ENCODE measurements at places on chromosomes 11 and 22.

DNA sequence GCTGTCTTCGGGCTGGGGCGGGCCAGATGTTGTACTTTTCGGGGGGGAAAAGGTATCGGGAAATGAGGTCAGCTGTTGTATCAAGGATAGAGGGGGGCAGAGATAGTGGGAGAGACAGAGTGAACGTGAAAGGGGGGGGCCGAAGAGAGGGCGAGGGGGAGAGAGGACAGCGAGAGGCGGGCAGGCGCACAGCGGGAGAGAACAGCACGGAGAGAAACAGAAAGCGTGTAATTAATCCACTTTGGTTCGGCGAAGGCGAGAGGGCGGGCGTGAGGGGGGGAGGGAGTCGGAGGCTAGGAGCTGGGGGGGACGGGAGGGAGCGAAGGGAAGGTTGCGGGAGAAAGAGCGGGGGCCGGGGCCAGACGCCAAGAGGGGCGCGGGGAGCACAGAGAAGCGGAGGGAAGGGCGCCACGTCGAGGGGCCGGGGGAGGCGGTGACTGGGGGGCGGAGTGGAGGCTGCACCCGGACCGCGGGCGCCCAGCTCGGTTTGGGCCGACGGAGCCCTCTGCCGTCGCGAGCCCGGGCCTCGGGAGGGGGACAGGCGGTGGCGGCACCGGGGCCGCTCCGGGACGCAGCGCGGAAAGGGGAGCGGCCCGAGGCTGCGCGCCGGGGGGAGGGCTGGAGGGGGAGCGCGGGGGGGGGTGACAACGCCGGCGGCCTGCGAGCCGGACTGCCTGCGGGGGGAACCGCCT, 612 bp downstream of the IGF2 start:
- DNase-seq: no peak

DNA sequence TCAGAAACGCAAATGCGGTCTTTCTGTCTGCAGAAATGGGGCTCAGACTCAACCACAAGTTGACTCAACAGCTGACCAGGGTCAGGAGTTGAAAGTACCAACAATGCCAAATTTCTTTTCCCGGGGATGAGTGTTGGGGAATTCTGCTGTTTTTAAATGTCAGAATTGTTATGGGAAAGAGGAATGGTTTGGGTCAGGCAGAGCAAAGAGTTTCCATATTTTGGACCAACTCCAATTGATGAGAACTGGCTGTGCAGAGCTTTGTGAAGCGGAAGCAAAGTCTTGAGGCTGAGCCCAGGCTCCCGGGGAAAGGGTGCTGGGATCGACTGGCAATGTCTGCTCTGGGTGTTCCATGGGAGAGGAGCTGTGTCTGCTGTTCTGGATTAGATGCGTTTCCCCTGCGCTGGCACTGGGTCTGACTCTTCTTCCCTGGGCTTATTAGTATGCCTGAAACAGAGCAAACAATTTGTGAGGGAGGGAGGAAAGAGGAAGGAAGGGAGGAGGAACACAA, 36.2 kb downstream of the TXN2 start:
- no peak for DNase-seq

GRCh38 chr11:1226986-1227550, 4.2 kb downstream of the MUC5B start:
- DNase-seq: no peak

- DNase-seq: no peak
Observed at GRCh38 chr11:31714840-31715239, 96.3 kb downstream of the PAX6 start.

DNA sequence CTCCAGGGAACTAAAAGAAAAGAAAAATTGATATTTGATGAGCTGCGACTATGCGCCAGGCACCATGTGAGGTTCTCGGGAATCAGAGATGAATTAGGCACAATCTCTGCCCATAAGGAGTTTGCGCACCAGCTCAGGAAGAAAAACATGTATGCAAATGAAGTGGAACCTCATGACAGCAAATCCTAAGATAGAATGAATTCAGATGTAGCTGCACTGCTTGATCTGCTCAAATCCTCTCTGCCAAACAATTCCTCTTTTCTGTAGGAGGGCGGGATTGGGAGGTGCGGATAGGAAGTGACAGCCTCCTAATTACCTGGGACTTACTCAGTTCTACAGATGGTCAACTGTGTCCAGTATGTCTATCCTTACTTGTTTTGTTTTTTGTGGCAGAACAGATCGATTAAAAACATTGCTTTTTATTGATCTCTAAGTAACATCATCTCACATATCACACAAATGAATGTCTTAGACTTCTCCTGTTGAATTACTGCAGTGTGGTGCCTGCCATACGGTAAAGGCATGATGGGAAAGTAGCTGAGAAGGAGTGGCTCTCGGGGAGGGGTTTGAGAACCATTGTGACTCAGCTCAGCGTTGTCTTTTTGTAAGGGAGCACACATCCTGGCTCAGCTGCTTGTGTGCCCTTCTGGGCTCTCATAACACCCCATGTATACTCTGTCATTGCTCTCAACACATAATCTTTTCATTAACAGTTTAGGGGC, 13.9 kb downstream of the CRTAM start:
- no peak for DNase-seq

GRCh38 chr11:64276653-64277431, 7.6 kb downstream of the BAD start:
- DNase-seq: peak; percentile 75

- no peak for DNase-seq
Observed at GRCh38 chr11:96203567-96204365, 139.2 kb downstream of the MAML2 start.

DNA sequence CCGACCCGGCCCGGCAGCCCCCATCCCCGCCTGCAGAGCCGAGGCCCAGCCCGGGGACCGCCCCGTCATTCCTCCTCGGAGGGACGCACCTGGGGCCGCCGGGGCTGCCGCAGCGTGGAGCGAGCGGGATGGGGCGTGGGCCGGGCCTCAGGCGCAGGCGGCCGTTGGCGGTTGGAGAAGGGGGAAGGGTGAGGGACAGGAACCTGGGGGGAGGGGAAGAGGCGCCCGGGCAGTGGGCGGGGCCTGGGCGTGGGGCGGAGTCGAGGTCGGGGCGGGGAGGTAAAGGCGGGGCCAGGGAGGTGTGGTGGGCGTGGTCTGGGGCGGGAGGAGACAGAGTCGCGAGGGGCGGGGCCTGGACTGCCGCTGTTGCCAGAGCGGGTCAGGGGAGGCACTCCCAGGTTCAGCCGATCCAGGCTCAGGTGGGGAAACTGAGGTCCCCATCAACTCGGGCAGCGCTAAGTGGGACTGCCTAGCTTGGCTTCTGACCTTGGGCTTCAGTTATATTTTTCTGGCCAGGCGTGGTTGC, at the start of gene TESMIN:
TESMIN (minus strand) TSS at position 190 of the 526 bp plus-strand sequence. CDS start 860 bp downstream, outside the sequence.
- peak; percentile 95 for DNase-seq

DNA sequence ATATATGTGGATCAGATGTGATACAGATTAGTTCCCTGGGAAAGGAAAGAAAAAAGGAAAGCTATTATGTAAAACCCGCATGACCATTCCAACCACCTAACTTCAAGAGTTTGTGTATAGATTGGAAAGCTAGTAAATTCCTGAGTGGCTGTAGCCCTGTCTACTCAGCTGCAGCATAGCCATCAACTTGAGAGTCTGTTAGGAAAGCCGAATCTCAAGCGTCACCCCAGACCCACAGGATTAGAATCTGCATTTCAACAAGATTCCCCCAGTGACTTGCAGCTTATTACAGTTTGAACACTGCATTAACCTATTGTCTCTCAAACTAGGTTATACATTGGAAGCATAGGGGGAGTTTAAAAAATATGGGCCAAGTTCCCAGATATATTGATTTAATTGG, 921.7 kb downstream of the LRRC4C start:
- no peak for DNase-seq

DNA sequence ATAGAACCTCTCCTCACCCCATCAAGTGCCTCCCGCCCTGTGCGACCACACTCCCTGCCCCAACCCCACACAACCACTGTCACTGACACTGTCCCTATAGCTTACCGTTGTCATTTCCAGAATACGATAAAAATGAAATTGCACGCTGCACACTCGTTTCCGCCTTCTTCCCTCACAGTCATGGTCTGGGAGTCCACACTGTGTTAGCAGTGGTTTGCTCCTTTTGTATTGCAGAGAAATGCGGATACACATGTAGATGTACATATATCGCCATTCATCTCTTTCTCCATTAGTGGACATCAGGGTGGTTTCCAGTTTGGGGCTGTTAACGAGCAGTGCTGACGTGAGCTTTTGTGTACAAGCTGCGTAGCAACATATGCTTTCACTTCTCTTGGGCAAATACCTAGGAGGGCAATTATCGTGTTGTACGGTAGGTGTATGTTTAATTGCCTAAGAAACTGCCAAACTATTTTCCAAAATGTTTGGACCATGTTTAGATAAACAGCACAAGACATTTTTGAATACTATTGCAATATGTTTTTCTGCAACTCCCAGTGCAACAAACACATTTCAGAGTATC, 59.2 kb upstream of the CD5 start:
- no peak for DNase-seq

GRCh38 chr11:125512106-125512505, 16.0 kb upstream of the FEZ1 start:
- DNase-seq: no peak

DNA sequence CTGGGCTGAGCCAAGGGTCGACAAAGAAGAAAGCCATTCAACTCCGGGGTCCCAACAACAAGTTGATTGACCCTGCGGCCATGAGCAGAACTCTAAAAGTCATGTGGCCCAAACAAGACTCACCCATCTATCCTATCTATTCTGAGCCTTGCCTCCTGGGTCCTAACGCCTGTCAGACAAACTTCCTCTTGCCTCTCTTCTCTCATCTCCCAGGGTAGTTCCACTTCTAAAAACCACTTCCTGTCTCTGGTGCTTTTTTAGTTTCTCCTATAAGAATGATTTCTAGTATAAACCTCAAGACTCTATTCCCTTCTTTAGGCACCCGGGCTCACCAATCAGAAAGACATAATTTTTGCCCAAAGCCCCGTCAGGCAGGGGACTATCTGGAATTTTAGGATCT, 530.2 kb downstream of the DLG2 start:
- DNase-seq: no peak

DNA sequence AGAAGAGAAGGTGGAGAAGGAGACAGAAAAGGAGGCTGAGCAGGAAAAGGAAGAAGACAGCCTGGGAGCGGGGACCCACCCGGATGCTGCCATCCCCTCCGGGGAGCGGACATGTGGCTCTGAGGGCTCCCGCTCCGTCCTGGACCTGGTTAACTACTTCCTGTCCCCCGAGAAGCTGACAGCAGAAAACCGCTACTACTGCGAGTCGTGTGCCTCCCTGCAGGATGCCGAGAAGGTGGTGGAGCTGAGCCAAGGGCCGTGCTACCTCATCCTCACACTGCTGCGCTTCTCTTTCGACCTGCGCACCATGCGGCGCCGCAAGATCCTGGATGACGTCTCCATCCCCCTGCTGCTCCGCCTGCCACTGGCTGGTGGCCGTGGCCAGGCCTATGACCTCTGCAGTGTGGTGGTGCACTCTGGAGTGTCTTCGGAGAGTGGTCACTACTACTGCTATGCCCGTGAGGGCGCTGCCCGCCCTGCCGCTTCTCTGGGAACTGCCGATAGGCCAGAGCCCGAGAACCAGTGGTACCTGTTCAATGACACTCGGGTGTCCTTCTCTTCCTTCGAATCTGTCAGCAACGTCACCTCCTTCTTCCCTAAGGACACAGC, 21.4 kb downstream of the USP35 start:
- DNase-seq: no peak

DNA sequence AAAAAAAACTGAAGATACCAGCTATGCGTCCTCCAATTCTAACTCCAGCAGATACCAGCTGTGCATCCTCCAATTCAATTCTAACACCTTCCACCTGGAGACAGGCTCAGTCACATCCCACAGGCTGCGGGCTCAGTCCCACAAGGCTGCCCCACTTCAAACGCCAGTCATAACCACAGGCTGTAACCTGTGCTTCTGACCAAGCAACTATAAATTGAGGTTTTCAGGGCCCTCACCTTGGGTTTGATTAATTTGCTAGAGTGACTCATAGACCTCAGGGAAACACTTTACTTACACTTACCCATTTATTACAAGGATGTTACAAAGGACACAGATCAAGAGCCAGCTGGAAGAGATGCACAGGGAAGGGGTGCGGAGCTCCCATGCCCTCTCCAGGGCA, 32.4 kb upstream of the MSANTD2 start:
- DNase-seq: peak; percentile 60

GRCh38 chr11:86497310-86497709, 122.6 kb downstream of the CCDC81 start:
- DNase-seq: peak; percentile 29

- DNase-seq: no peak
Observed at GRCh38 chr11:44548032-44548695, 17.3 kb upstream of the CD82 start.

GRCh38 chr11:78851878-78852586, 277.4 kb upstream of the NARS2 start:
- no peak for DNase-seq

DNA sequence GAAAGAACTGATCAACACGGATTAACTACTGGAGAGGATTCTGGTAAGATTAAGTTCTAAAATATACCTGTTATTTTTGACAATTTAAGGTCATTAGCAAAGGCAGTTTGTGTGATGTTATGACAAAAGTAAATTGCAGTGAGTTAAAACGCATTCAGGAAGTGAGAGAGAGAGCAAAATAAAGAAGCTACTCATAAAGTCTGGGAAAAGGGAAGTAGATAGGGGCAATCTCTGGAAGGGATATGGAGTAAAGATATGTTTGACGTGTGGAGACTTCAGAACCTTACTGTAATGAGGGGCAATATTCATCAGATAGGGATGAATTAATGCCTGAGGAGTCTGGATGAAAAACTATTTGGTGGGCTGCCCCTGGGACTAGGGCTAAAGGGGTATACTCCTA, 16.8 kb downstream of the OR56B4 start:
- DNase-seq: no peak

DNA sequence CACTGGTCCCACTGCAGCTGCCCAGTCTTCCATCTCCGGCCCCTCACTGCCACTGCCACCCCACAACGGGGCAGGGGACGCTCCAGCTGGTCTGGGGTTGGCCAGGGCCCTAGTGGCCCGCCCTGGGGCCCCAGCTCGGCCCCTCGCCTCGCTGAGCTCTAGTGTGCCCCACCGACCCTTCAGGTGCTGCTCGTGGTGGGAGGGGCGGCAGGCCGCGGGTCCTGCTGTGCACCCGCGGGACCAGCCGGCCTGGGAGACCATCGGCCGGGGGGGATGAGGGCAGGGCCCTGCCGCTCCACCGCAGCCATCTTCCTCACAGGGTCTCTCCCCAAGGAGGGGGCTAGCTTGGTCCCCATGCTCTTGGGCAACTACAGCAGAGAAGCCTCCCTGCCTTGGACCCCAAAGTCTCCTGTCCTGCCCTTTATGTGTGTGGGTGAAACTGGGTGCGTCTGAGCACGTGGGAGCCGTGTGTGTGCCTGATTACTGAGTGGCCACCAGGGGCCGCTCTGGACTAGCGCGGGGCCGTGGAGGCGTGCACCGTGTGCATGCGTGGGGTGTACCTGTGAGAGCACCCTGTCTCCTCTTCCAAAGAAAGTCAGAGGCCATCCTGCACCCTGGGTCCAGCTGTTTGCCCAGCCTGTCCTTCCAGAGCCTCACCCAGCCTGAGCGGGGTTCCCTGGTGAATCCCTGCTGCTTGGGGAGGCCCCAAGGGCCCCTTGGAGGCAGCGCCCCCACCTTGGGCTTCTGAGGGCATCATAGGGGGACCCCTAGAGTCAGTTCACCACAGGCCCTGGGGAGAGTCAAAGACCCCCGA, 6.0 kb upstream of the ACR start:
- peak; percentile 56 for DNase-seq

- peak; percentile 25 for DNase-seq
Observed at GRCh38 chr22:38455530-38456271, 702 bp upstream of the KCNJ4 start.

- DNase-seq: no peak
Observed at GRCh38 chr11:82546661-82547557, 186.8 kb downstream of the FAM181B start.

GRCh38 chr22:19002684-19003038, 66.6 kb upstream of the PRODH start:
- DNase-seq: no peak

All from LoVo (cell line).